ENCODE measurements at places on chromosomes 5 and 9.

- no peak for DNase-seq
Measured at GRCh38 chr5:148746826-148747535, 79.4 kb upstream of the ADRB2 start.

DNA sequence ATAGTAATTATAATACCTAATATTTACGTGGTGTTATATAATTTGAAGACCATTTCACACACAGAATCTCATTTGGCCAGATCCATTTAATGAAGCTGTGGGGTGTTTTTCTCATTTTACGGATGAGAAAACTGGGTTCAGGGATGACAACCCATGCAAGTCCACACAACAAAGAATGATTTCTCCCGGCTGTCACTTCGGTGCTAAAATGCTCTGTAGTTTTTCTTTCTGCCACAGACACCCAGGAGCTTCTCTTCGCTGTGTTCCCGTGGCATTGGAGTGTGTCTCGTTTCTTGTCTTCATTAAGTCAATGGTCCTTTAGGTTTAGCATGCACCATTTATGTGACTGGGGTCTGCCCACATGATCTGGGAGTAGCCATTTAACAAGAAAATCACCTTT is 308.5 kb downstream of the ENC1 start:
- no peak for DNase-seq

DNA sequence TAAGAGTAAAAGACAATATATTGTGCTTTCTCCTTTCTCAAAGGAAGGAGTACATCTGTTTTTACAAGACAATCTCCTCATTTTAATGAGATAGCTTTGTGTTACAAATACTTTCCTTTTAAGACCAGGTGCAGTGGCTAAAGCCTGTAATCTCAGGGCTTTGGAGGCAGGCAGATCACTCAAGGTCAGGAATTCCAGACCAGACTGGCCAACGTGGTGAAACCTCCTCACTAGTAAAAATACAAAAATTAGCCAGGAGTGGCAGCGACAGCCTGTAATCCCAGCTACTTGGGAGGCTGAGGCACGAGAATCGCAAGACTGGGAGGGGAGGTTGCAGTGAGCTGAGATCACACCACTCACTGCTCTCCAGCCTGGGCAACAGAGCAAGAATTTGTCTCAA is 11.8 kb downstream of the TMEM161B start:
- DNase-seq = no peak

GRCh38 chr5:80170117-80170535 is 85.7 kb downstream of the SERINC5 start:
- no peak for DNase-seq

- DNase-seq = no peak
Measured at GRCh38 chr9:134314950-134315715, 11.1 kb upstream of the RXRA start.

- DNase-seq = no peak
Measured at GRCh38 chr5:9170026-9170425, 375.8 kb downstream of the SEMA5A start.

DNA sequence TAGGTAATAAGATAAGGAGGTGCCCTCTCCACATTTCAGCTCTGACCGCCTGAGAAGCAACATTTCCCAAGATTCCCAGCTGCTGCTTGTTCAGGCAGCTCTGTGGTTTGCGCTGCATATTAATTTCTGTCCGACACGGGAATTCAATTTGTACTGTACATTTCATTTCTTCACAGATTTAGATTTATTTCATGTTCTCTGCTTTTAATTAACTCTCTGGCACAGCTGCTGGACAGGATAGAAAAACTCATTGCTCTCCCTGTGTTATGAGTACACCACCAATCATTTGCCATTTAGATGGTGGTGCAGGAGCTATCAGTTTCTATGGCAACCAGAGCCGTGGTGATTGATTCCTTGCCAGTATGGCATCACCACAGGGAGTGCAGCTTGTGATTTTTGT is 558.5 kb downstream of the DMRTA1 start:
- no peak for DNase-seq

DNA sequence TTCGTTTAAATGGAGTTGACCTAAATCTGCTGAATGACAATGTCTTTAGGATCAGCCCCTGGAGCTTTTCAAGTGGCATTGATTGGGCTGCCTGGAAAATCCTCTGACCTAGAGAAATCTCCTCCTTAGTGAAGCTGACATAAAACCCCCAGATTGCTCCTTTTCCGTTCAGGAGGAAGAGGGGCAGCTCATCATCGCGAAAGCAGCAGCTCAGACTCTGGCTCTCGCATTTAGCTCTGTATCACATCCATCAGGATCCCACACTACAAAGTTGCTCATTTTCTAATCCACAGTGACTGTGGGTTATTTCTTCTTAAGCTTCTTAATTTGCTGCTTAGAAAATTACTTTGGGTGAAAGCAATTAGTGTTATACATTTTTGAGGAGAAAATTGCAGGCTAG is 373.7 kb downstream of the ENC1 start:
- no peak for DNase-seq

DNA sequence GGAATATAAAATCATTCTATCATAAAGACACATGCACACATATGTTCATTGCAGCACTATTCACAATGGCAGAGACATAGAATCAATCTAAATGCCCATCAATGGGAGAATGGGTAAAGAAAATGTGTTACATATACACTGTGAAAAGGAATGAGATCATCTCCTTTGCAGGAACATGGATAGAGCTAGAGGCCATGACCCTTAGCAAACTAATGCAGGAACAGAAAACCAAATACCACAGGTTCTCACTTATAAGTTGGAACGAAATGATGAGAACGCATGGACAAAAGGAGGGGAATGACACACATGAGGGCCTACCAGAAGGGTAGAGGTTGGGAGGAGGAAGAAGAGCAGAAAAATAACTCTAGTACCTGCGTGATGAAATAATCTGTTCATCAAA is 21.0 kb upstream of the RANBP6 start:
- no peak for DNase-seq

GRCh38 chr5:8517456-8517855 is 648.5 kb downstream of the MTRR start:
- no peak for DNase-seq

DNA sequence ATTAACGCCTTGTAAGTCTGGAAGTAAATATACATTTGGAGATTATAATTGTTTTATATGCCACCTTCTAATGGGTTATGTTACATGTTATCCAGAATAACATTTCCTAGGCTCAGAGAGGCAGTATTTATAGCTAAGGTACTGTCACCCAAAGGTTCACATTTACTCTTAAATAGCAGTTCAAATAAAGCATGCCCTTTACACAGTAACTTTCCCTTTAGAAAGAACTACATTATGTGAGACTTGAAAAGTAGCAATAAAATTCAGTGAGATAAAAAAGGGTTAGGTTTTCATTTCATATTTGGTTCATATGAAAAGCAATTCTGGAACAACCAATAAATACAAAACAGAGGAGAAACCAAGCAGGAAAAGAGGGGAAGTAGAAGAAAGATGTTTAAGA is 35.1 kb downstream of the SKIC3 start:
- DNase-seq = no peak

GRCh38 chr9:371349-371748 is 156.7 kb downstream of the DOCK8 start:
- no peak for DNase-seq

DNA sequence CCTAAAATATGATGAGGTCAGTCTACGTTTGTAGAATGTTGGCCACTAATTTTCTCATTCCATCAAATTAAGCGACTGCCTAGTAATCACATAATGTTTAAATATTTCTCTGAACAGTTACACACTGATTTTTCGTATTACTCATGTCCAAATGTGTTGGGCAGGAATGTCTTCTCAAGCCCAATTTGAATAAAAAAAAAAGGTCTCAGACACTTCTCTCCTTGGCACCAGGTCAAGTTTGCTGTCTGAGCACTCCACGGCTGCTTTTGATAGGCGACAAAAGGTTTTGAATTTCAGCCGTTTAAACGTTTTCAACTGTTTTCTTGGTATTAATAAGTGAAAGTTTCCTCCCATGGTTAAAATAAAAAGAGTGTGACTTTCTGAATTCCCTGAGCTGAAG is 542.1 kb downstream of the IRX1 start:
- no peak for DNase-seq

DNA sequence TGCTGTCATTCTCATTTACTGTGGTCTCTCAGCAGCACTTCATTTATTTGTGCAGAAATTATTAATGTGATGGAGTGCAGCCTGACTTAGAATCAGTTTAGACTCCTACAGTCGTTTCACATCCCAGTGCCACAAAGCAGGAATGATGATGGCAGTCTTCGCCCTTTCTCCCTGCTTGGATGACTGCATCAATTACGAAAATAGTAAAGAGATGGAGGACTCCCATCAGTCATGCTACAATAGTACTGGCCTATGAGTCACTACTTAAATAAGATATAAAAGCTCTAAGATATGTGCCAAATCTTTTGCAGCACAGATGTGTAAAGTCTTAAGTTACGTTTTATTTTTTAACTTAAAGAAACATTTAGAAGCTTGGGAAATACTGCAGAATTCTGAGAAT is 263.9 kb downstream of the CHSY3 start:
- DNase-seq = no peak

DNA sequence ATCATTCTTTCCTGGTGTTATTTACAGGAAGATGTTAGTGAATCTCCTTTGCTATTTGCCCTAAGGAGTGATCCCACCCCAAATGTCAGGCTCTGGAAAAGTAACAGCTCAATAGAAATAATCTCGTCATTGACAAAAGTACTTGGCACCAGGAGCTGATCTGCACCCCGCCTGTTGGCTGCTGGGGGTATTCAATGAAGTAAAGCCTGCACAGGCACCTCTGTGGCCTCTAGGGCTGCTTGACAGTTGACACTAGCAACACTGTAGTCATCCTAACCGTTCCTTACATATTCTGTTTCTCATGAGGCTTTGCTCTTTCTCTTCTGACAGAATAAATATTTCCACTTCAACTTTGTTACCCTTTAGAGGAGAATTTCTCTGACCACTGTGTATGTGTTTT is 103.4 kb downstream of the DOCK2 start:
- DNase-seq = no peak

GRCh38 chr5:114223866-114224265 is 138.0 kb upstream of the KCNN2 start:
- DNase-seq = no peak

- DNase-seq = no peak
Measured at GRCh38 chr5:112283034-112283582, 136.0 kb downstream of the EPB41L4A start.

GRCh38 chr9:37229882-37230482 is 109.6 kb downstream of the ZCCHC7 start:
- DNase-seq = no peak

DNA sequence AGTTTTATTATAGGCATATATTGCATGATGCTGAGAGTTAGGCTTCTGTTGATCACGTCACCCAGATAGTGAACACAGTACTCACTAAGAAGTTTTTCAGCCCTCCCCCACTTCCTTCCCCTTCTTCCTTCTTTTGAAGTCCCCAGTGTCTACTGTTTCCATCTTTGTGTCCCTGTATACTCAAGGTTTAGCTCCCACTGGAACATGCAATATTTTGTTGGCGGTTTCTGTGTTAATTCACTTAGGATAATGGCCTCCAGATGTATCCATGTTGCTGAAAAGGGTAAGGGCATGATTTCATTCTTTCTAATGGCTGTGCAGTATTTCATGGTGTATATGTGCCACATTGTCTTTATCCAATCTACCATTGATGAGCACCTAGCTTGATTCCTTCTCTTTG is 764.3 kb downstream of the MTRR start:
- no peak for DNase-seq

All from activated CD4-positive, alpha-beta T cell treated with anti-CD3 and anti-CD28 coated beads, Interleukin-2, amount 50 U/mL, for 1 hour (primary cell).